ENCODE measurements at places on chromosomes 5 and 9. TPM values are rescaled to one million over a fixed set of nuclear protein-coding genes. Genes with fewer than 3 reads are reported as not detected.

SLCO6A1 gene
- not detected for total RNA-seq

TRIM36 gene
- total RNA-seq = 1.3 TPM

IFNA2 gene
- total RNA-seq = not detected

DNA sequence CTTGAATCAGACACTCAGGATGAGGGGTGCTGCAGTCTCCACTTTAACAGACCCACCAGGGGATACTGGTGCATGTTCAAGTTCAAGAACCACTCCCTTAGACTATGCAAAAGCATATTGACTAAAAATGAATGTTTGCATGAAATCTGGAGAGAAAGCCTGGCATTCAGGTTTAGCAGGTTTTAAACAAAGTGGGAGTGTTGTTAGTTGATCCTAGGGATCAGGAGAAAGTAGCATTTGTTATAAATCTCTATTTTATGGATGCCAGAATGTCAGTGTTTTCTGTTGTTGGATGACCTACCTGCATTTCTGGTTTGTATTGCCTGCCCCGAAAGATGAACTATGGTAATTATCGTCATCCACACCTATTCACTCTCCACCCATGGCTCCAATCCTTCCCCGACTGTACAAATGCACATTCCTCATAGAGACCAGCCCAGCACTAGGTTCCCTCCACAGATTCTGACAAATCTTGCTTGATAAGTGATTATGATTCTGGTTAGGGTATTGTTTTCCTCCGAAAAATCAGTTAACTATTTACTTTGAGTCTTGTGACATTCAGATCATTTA is 17.2 kb downstream of the TMEM252 start:
- DNase-seq = no peak

SHISAL2B gene
- total RNA-seq = not detected

All from mucosa of gallbladder (tissue), 1 donor.